CD8-positive, alpha-beta T cell (primary cell): ENCODE measurements at places on chromosomes 2 and 18. TPM values are rescaled to one million over a fixed set of nuclear protein-coding genes. Genes with fewer than 3 reads are reported as not detected.

DNA sequence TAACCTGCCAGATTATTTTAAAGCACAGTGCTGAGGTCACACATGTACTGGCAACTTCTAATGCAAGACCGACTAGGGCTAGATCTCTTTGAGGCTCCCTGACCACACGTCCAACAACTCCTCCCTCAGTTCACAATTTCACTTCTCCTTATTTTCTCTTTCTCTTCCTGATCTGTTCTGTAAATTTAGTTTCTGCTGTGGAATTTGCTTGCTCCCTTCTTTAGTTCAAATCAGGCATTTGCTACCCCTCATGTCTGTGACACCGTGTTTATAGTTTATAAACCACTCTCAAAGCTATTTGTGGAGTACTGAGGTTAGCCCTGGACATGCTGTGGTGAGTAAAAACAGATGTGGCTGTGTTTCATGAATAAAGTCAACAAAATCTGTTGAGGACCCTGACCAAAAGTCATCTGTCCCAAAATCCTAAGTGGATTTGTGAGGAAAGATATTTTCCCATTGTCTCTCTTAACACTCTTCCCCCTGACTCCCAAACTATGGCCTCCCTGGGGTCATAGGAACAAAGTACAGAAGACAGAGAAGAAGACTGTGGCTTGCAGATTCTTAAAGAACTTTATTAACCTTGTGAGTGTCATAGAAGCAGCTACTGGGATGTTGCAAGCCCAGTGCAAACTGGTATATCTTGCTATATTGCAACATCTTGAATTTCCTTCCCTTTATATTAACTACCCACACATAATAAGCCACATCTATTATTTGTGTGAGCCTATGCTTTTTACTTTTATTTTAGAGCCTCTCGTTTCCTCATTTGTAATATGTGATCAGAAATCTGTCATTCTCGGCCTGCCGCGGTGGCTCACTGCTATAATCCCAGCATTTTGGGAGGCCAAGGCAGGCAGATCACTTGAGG, 3.5 kb upstream of the NAGK start:
- no peak for DNase-seq

GRCh38 chr2:231576465-231576864, 16.2 kb upstream of the TEX44 start:
- DNase-seq = no peak

DNA sequence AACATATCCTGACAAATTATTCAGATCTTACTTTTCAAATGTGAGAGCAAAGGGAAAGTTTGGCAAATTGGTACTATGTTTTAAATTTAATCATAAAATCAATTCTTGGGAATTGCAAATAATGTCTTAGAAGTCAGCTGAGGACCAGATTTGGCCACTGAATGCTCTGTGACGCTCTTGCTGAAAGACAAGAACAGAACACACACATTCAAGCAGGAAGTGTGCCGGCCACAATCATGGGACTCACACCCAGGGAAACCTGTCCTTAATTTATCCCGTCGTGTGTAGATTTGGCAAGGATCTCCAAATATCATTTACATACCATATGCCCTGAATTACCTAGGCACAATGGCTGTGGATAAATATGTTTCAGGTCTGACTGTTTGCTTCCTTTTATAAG, 253.1 kb downstream of the TCF4 start:
- no peak for DNase-seq

Gene SLC14A1
- 3.0 TPM for total RNA-seq

Gene TMEM163
- 0.14 TPM for total RNA-seq
